H4 (cell line): ENCODE measurements at places on chromosomes 3 and 15.

DNA sequence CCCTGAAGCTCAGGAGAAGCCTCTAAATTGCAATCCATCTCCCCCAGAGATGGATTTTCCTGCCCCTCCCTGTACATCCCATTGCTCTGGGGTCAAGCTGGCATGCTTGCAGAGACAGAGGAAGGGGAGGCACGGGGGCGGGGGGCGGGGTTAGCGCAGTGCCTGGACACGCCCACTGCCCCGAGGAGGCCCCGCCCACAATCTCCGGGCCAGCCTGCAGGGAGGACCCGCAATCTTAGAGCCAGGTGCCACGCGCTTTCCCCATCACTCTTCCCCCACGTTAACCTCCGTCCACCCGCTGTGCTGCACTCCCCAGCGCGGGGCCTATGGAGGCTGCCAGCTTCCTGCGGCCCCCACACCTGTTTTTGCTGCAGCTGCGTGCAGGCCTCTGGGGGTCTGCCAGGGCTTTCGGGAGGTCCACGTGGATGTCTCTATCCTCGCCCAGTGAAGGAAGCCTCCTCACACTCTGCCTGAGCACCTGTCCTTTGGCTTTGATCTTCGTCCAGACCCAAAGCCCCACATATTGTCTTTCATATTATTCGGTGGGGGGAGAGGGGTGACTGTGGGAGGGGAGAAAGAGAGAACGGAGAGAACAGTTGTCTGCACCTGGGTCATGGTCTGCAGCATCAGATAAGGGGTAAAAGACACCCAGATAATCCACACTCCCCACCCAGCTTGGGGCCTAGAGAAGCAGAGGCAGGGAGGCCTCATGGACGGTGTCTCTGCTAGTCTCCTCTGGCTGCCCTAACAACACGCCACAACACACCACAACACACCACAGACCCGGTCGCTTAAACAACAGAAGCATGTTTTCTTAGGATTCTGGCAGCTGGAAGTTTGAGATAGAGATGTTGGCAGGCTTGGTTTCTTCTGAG lies 118.0 kb upstream of the MEF2A start:
- no peak for DNase-seq

DNA sequence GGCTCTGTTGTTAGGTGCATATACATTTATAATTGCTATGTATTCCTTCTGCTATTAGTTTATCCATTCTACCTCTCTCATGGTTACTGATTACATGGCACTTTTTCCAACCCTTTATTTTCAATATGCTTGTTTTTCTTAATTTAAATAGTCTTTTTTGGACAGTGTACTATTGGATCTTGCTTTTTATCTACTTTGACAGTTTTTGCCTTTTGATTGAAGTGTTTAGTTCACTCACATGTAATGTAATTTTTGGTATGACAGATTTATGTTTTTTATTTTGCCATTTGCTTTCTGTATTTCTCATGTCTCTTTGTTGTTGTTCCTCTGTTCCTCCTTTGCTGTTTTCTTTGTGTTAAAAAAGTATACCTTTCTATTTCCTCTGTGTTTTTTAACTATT lies 44.5 kb downstream of the TRPC1 start:
- DNase-seq: no peak

GRCh38 chr15:29688506-29689286 lies 133.6 kb downstream of the TJP1 start:
- no peak for DNase-seq

DNA sequence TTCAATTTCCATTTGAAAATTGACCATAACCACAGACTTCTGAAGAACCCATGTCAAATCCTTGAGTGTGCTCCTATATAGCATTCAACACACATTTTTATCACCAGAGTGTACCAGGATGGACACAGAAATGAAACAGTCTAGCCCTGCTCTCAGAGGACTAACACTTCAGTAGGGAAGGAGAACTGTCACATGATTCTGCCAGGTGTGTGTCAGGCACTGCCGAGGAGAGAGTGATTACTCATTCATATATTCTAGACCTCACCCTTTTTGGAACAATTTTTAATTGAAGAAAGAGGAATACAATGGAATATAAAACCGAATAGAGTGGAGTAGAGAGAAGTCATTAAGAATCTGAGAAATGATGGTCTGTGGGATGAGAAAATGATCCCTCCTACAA lies 125.8 kb downstream of the ERC2 start:
- no peak for DNase-seq

- DNase-seq: no peak
These were observed 18.9 kb upstream of the ATP8B4 start for GRCh38 chr15:50137893-50138292.

- peak; percentile 97 for DNase-seq
These were observed 44.0 kb downstream of the SMAD3 start for GRCh38 chr15:67109141-67110034.

DNA sequence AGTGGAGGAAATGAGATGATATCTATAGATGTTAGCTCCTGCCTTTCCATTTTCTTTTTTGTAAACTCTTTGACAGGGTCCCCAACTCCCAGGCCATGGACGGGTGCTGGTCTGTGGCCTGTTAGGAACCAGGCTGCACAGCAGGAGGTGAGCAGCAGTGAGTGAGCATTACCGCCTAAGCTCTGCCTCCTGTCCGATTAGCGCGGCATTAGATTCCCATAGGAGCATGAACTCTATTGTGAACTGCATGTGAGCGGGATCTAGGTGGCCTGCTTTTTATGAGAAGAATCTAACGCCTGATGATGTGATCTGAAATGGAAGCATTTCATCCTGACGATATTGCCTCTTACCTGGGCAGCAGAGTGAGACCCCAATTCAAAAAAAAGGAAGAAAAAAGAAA lies 56.8 kb upstream of the CHD2 start:
- no peak for DNase-seq

DNA sequence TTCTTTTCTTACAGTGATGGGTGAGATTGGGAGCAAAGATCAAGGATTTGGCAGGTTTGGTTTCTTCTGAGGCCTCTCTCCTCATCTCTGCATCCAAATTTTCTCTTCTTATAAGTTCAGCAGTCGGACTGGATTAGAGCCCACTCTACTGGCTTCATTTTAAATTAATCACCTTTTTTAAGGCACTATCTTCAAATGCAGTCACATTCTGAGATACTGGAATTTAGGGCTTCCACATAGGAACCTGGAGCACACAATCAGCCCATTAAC lies 56.5 kb upstream of the PLSCR4 start:
- no peak for DNase-seq

DNA sequence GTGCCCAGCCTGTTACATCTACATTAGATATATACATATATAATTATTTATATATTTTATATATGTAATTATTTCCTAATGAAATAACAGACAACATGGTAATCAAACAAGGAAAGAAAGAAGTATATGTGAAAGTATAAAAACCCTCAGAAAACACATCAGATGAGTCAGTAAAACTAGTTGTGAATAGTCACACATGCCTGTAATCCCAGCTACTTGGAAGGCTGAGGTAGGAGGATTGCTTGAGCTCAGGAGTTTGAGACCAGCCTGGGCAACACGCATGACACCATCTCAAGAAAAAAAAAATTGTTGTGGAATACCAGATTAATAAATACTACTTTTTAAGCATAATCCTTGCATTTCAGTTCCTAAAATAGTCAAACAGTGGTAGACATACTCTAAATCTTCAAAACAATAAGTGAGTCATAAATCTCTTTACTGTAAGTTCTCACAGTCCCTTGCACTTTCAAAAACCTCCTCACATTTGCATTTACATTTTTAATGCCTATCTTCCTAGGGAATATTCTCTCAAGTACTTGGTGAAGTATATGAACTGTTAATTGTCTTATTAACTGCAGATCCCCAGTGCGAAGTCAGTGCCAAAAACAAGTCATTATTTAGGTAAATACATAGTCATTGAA lies 106.5 kb downstream of the MYO9A start:
- DNase-seq: no peak

GRCh38 chr15:70379938-70380883 lies 282.5 kb upstream of the TLE3 start:
- no peak for DNase-seq

DNA sequence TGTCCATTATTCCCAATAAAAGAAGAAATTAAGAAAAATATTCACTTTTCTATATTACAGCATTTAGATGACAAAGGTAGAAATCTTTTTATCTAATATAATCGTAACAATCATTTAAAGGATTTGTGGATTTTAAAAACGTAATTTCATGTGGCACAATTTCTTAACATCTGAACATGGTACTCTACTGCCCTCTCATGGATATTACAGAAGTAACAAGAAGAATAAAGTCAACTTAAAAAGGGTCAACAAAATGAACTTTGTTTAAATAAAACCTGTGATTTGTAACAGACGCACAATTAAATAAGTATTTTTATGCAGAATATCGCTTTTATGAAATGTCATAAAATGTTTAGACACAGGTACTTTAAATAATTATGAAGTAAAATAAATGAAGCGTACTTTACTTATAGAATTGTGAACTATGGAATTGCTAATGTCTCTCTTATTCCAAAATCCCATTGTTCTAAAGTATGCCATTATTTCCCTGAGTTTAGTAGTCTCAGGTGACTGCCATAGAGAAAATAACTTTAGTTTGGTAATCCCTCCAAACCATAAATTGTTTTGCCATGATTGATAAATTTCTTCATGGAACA lies 366.8 kb upstream of the ZNF385D start:
- peak; percentile 21 for DNase-seq

- DNase-seq: peak; percentile 45
These were observed 490.9 kb upstream of the ADAMTS9 start for GRCh38 chr3:65178703-65179102.

- no peak for DNase-seq
These were observed 90.5 kb downstream of the IGF1R start for GRCh38 chr15:98738689-98739401.

- DNase-seq: no peak
These were observed 40.6 kb downstream of the CHDH start for GRCh38 chr3:53805463-53806159.

GRCh38 chr15:57662802-57663201 lies 43.7 kb upstream of the POLR2M start:
- no peak for DNase-seq

GRCh38 chr3:71641674-71642073 lies 58.1 kb upstream of the FOXP1 start:
- peak; percentile 13 for DNase-seq

DNA sequence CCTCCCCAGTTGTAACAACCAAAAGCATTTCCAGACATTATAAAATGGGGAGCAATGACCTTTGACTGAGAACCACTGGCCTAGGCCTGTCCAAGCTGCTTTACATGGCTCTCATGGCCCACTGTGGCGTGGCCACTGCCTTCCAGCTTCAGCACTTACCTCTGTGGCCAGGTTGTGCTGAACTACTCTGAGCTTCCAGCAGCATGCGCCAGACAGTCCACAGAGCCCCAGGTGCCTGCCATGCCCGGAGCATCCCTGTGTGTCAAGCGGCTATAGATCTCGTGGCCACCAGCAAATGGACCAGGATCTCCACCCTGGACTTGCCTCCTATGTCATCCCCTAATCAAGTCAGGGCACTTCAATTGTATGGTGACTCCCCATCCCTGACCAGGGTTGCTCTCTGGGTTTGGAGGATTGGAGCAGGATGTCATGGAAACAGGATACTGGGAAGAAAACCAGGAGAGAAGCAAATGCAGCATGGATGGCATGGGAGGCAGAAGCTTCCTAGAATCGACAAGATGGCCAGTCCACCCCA lies 199.7 kb downstream of the UACA start:
- no peak for DNase-seq

DNA sequence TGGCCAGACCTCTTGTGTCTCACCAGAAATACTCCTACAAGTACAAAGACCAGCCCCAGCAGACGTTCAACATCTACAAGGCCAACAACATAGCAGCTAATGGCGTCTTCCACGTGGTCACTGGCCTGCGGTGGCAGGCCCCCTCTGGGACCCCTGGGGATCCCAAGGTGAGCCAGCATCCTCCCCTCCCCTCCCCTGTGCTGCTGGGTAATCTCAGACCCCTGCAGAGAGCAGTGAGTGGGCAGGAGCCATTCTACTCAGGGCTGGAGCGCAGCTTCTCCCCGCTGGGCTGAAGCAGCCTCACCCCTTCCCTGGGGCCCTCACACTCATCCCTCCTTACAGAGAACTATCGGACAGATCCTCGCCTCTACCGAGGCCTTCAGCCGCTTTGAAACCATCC lies 9.8 kb downstream of the STAB1 start:
- no peak for DNase-seq

DNA sequence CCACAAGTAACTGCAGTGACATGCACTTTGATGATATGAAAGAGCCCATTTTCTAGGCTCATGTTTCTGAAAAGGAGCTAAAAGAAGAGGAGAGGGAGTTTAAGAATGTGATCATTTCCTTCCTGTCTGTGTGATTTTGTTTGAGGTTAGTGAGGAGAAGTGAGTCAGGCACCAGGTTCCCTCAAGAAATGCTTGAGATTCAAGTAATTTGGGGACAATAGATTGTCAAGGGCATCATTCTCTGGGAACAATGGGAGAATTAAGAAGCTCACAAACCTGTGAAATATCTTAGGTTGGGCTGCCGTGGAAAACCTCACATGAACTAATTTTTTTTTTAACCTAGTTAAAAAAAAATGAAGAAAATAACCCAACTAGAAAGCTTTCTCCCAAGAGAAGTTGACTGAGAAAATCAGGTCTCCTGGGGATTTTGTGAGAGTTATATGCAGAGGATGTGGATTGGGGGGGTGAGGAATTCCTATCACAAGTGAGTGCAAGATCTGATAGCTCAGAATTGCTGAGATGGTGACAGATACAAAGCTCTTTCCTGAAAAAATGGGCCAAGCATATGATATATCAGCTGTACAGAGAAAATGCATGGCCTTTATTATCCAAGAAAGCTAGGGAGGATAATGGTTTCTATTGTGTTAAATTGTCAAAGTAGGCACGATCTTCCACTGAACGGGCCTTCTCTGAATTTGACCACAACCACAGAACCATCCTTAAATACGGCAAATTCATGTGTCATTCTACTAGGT lies 203.3 kb downstream of the FEZF2 start:
- DNase-seq: no peak

- DNase-seq: no peak
These were observed 18.2 kb downstream of the TBC1D2B start for GRCh38 chr15:78059110-78059839.

GRCh38 chr3:32198714-32199113 lies 39.8 kb upstream of the CMTM8 start:
- DNase-seq: no peak

- no peak for DNase-seq
These were observed 213.0 kb upstream of the TBC1D5 start for GRCh38 chr3:17955411-17955810.

GRCh38 chr3:191008074-191008473 lies 145.6 kb upstream of the GMNC start:
- DNase-seq: no peak

- no peak for DNase-seq
These were observed 113.7 kb downstream of the OXSM start for GRCh38 chr3:25903371-25904129.

GRCh38 chr3:192636517-192637444 lies 90.6 kb downstream of the FGF12 start:
- DNase-seq: no peak

- DNase-seq: no peak
These were observed 63.9 kb upstream of the TSC22D2 start for GRCh38 chr3:150344079-150344759.

DNA sequence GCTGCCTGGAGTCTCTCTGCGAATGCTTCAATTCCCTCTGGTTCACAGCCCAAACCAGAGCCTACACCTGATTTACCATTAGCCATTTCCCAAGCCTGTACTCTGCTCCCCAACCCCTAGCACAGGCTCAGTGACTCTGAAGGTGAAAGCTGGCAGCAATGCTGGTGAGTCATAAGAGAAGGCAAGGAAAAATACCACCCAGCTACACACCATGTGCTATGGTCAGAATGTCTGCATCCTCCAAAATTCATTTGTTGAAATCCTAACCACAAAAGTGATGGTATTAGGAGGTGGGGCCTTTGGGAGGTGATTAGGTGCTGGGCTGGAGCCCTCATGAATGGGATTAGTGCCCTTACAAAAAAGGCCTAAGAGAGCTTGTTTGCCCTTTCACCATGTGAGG lies 117.1 kb upstream of the TJP1 start:
- peak; percentile 60 for DNase-seq
